ENCODE measurements at places on chromosomes 13 and 19.

DNA sequence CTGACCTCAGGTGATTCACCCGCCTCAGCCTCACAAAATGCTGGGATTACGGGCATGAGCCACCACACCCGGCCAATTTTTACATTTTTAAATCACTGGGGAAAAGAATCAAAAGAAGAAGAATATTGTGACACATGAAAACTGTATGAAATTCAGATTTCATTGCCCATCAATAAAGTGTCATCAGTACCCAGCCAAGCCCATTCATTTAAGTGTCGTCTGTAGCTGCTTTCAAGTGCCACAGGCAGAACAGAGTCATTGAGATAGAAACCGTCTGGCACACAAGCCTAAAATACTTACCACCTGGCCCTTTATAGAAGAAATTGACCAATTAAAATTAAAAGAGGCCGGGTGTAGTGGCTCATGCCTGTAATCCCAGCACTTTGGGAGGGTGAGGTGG lies 15.3 kb downstream of the COLGALT1 start:
- DNase-seq = no peak

DNA sequence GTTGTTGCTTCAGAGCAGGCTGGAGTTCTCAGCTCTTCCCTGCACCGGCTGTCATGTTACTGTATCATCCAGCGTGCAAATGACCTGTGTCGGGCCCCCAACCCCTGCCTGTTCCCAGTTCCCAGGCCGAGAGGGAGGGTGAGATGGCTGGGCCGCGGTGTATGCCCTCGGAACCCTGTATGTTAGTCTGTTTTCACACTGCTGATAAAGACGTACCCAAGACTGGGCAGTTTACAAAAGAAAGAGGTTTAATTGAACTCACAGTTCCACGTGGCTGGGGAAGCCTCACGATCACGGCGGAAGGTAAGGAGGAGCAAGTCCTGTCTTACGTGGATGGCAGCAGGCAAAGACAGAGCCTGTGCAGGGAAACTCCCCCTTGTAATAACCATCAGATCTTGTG lies 10.9 kb downstream of the TMEM255B start:
- DNase-seq = no peak

GRCh38 chr19:11551603-11552235 lies 7.3 kb downstream of the ELOF1 start:
- DNase-seq = no peak

- DNase-seq = no peak
These were observed 121.5 kb upstream of the CSNK1A1L start for GRCh38 chr13:37226971-37227370.

- DNase-seq = no peak
These were observed 12.8 kb downstream of the IGSF23 start for GRCh38 chr19:44626048-44626624.

GRCh38 chr13:98004107-98004506 lies 50.6 kb downstream of the IPO5 start:
- no peak for DNase-seq

- DNase-seq = no peak
These were observed 80.2 kb downstream of the TEX26 start for GRCh38 chr13:31012655-31013024.

DNA sequence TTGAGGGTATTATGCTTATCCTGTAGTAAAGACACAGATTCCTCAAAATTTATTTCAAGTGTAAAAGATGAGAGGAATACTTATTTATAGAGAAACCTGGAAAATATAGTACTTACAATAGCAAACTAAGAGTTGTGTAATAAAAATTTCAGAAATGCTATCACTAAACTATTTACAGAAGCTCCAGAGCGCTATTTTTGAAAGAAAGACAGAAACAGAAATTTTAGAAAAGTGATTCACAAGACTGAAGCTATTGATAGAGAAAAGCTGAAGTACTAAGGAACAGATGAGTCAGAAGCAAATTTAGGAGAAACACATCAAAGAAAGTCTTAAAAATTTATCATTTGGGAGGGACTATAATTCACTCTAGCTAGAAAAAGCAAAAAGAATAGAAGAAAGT lies 1174.2 kb downstream of the DIAPH3 start:
- DNase-seq = no peak

- no peak for DNase-seq
These were observed 22.2 kb downstream of the FAM187B start for GRCh38 chr19:35206379-35206778.

GRCh38 chr19:49555600-49556411 lies 24.6 kb downstream of the NOSIP start:
- no peak for DNase-seq

DNA sequence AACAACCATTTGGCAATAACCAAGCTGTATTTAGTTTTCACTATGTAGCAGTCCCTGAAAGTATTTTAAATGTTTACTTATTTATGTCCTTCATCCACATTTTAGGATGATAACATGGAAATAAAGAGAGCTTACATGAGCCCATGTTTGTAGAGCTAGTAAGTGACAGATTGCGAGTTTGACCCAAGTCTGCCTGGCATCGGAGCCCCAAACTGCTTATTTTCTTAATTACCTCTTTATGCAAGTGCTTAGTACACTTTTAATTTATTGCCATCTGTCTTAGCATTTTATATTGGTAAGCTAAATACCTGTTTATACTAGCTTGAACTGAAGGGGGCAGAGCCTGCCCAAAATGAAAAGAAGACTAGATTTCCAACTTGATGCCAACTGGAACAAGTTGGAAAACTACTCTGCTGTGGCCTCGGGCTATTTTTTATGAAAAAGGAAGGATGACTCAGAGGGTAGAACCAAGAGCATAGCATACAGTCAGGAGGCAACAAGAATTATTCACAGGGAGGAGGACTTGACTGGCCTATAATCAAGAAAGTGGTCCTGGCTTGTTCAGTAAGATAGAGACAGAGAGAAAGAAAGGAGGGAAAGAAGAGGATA lies 150.2 kb downstream of the NDFIP2 start:
- DNase-seq = no peak

DNA sequence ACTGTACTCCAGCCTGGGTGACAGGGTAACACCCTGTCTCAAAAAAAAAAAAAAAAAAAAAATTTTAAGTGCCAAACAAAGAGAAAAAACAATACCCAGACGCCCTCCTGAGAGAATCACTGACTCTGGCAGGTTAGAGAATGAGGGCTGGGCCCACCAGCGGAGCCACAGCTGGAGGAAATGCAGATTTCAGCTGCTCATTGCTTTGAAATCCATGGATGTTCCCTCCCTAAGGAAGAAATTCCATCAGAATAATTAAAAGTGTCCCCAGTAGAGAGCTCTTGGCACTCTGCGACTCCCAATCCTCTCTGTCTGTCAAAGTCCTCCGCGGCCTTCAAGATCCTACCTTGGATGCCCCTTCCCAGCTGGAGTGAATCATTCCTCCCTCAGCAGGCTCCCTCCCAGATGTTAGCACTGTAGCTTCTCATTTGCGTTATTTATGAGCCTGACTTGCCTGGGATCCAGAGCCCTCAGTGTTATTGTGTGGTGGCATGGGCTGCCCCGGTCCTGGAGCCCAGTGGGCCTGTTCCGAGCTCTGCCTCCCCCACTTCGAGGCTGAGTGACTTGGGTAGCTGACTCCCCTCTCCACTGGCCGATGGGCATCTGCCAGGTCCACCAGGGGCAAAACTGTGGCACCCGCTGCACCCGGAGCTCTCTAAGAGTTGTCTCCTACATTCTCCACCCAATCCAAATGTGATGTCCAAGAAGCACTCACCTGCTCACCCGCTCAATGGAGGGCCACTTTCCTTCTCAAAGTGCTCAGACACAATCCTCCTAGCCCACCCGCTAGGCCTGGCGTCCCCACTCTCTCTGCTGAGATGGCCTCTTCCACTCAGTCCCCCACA lies 47.0 kb downstream of the SERP2 start:
- DNase-seq = no peak

GRCh38 chr13:46160471-46161066 lies 21.4 kb downstream of the LCP1 start:
- DNase-seq = peak; percentile 33

GRCh38 chr19:30224689-30225606 lies 147.2 kb upstream of the ZNF536 start:
- DNase-seq = no peak

DNA sequence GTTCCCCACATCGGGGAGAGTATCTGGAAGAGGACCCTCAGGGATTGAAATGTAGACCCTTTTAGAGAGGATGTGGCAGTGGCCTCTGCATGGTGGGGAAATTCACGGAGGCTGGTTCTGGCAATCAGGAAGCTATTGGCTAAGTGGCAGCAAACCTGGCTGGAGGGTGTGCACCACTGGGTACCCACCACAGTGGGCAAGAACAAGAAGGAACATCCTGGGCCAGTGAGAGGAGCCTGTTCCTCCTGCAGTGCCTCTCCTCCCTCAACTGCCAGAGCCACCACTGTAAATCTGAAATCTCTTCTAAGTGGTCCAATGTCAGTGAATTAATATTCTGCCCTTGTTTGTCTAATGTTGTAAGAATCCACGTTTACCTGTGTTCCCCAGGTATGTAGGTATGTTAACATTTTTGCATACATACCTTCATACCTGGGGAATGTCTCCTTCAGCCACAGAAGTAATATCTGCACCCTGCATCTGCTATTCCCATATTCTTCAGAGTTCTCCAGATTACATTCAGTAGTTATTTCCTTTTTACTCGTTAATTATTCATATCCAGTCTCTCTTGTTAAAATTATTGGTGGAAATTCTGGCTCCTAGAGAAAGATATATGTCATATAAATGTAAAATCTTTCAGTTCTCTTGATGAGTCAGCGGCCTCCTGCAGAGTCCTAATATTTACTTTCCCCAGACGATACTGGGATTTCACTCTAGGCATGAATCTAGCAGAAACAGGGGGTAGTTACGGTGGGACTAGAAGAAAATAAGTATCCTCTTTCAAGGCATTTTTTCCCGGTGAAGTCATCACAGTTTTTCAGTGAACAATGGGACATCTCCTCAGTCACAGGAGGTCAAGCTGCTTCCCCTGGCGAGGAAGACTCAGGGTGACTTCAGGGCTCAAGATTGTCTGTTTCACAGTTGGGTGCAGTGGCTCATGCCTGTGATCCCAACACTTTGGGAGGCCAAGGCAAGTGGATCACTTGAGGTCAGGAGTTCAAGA lies 148.3 kb downstream of the MYO16 start:
- DNase-seq = no peak

GRCh38 chr19:14073261-14073924 lies 807 bp downstream of the MISP3 start:
- no peak for DNase-seq

DNA sequence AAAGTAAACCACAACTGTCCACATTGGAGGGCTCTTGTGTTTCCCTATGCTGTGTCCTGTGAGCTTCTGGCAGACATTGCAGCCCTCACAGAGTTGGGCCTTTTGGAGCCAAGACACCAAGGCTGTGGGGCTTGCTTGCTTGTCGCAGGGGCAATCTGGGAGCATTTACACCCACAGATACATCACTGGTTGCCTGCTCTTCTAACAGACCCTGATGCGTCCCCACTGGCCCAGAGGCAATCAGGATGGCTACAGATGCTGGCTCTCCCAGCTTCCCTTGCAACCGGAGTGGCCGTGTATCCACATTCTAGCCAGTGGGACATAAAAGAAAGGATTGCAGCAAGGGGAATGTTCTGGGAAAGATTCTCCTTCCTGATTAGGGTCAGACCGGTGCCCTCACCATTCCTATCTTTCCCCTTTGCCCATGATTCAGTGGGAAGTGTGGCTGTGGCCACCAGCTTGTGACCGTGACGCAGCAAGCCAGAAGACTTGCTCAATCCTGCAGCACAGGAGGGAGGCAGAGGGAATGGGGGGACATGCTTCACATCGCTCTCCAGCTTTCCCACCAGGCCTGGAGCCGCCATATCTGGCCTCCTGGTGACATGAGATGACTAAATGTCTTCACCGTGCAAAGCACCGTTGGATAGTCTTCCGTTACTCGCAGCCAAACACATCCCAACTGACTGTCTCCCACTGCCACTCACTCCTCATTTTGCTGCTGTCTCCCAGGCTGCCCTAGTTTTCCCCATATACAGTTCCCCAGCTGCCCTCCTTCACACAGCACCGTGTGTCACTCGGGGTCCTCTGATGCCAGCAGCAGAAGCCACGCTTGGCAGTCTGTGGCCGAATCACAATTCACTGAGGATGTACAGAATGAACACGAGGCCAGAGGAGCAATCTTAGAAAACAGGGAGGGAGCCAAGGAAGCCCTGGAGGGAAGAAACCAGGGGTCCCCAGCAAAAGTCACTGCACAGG lies 151.0 kb downstream of the DPF1 start:
- no peak for DNase-seq

- no peak for DNase-seq
These were observed 38.6 kb upstream of the SEMA6B start for GRCh38 chr19:4597975-4598671.

DNA sequence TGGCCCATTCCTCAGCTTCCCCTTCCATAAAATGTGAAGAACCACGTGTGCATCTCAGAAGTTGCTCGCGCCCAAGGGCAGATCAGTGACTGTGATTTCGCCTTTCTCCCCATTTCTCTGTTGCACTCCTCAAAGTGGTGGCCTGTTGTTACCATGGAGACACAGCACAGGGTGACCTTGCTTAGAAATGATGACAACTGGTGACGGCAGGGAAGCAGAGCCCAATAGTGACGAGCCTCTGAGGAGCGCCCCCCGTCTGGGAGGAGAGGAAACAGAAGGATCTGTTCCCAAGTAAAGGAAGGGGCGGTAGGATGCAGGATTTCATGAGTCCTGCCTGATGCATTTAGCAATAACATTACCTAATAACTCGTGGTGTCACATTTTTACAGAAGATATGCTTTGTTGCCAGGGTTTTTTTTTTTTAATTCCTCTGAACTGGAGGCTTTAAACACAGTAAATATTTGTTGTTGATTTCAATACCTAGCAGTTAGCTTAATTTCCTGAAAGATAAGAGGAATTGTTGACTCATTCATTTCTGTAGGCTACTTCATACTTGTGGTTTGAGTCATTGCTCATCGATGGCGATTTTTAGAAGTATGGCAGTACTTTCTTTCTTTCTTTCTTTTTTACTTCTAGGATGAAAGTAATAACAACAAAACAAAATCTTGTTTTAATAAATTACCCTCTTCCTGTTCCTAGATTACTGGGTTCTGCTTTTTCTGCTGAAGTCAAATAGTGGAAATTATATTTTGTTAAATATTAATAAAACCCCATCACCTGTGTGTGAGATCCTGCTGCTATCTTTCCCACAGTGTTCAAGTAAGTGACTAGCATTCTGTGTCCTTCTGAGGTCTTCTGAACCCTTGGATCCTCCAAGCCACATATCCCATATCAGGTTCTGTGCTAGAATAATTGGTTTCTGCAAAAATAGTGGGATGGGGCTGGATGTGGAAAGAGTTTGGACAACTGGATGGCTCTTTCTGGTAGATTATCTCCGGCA lies 36.0 kb downstream of the MBNL2 start:
- no peak for DNase-seq

GRCh38 chr19:7746903-7747884 lies at the start of gene CD209:
TSS of gene CD209 (minus strand) at chr19:7747534. CDS start at chr19:7747511, 23 bp downstream.
- DNase-seq = no peak
